ENCODE measurements at places on chromosomes 7 and 10. TPM values are rescaled to one million over a fixed set of nuclear protein-coding genes. Genes with fewer than 3 reads are reported as not detected.

Gene MYL7
- polyA plus RNA-seq = 2.2 TPM

Gene FRAT2
- polyA plus RNA-seq = 10.4 TPM

Gene OR2A12
- polyA plus RNA-seq = not detected

Gene SH2D4B
- not detected for polyA plus RNA-seq

Gene FKBP6
- polyA plus RNA-seq = 0.10 TPM

Gene FAM221A
- 19.9 TPM for polyA plus RNA-seq

Gene HGF
- polyA plus RNA-seq = 0.60 TPM

Gene IKZF1
- 1.5 TPM for polyA plus RNA-seq

Gene TAS2R3
- not detected for polyA plus RNA-seq

Gene TMEM225B
- polyA plus RNA-seq = not detected

Gene PLXNA4
- 0.19 TPM for polyA plus RNA-seq

Gene WNT8B
- not detected for polyA plus RNA-seq

Gene ZYX
- 73.4 TPM for polyA plus RNA-seq

Gene WDFY4
- 1.1 TPM for polyA plus RNA-seq

Gene POT1
- 7.3 TPM for polyA plus RNA-seq

Gene PCBD1
- polyA plus RNA-seq = 120 TPM

Gene MNX1
- 1.4 TPM for polyA plus RNA-seq

Gene CRYGN
- polyA plus RNA-seq = not detected

Data from stomach (tissue), 19 donors.